Stimulated activated CD8-positive, alpha-beta memory T cell treated with anti-CD3 and anti-CD28 coated beads, Interleukin-7, amount 100 ng/mL, for 1 hour (primary cell): ENCODE measurements at places on chromosomes 16 and 17.
A peak's percentile ranks its signal among the peaks of the same experiment; 100 is the strongest.

- DNase-seq = no peak
Observed at GRCh38 chr17:41793784-41794539, 7.5 kb upstream of the JUP start.

GRCh38 chr17:6666557-6666956 is 15.0 kb downstream of the C17orf100 start:
- no peak for DNase-seq

DNA sequence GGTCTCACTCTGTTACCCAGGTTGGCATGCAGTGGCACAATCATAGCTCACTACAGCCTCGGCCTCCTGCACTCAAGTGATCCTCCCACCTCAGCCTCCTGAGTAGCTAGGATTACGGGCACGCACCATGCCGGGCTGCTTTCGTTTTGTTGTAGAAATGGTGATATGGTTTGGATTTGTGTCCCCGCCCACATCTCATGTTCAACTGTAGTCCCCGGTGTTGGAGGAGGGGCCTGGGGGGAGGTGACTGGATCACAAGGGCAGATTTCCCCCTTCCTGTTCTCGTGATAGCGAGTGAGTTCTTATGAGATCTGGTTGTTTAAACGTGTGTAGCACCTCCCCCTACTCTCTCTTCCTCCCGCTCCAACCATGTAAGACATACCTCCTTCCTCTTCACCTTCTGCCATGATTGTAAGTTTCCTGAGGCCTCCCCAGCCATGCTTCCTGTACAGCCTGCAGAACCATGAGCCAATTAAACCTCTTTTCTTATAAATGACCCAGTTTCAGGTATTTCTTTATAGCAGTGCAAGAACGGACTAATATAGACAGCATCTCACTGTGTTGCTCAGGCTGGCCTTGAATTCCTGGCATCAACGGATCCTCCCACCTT is 6.0 kb downstream of the PDZD9 start:
- DNase-seq = no peak

DNA sequence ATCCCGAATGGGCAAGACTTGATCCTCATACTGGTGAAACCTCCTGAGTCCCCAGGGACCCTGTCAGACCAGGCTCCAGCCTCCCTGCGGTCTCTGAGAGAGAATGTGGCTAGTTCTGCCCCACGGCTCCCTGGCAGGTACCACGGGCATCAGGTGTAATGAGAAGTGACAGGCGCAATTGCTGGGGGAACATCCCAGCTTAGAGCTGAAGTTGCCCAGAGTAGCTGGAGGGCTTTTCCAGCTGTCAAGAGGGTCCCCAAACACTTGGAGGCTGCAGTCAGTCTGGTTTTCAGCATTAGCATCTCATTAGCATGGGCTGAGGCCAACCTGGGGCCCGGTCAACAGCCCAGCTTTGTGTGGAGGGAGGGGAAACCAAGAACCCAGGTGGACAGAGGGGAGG is 100.0 kb upstream of the TMEM132E start:
- DNase-seq = no peak

DNA sequence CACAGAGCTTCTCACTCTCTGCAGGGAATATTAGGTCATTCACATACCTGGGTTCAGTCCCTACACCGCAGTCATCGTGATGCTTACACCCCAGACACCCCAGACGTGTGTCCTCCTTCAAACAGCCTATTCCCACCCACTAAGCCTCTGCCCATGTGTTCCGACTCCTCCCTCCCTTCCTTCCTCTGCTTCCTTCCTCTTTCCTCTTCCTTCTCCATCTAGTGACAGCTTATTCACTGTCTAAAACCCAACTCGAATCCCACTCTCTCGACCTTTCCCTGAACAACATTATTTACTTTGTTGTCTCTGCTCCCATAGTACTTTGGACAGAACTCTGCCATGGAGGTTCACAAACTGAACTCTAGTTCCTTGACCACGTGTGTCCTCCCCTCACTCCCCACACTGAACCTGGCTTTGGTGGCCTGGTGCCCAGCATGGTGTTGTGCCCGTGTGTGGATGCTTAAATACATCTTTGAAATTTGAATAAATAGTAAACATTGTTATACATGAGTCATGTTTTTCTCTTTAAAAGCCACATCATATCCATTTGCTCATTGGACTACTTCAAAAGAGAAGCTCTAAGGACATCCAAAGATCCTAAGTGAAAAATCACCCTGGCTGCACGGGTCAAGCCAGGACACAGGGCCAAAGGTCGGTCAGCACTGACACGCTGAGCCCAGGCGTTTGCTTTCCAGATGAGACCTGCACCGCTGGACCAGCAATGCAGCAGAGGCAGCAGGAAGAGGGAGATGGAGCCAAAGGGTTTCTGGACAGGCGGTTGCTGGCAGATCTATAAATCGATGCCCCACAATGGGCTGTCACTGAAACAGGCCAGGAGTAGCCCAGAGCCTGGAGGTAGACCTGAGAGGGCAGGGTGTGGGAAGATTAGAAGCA is 14.1 kb upstream of the G6PC1 start:
- DNase-seq = no peak

DNA sequence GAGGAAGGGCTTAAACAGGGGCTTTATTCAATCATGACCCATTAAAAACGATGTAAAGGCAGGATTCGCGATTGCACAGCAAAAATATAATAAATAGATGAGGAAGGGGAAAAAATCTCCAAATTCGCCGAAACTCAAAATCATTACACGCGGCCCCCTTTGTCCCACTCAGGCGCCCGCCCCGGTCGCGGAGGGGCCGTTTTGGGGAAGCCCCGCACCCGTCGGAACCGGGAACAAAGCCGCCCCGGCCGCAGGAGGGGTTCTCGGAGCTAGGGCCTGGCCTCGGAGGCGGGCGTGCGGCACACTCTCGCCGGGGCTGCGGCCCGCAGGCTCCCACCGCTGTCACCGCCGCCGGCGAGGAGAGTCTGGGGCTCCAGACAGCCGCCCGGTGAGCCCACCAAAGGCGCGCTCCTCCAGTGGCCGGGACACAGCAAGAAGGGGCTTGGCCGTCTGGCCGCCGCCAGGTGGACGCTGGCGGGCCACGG is 521 bp downstream of the C16orf87 start:
- peak; percentile 15 for DNase-seq

GRCh38 chr16:23676924-23677480 is 1.7 kb upstream of the PLK1 start:
- no peak for DNase-seq

GRCh38 chr17:42681976-42682721 is at the start of gene CNTNAP1:
TSS of gene CNTNAP1 (plus strand) at chr17:42682531. CDS start at chr17:42682830, 299 bp downstream.
- DNase-seq = no peak

DNA sequence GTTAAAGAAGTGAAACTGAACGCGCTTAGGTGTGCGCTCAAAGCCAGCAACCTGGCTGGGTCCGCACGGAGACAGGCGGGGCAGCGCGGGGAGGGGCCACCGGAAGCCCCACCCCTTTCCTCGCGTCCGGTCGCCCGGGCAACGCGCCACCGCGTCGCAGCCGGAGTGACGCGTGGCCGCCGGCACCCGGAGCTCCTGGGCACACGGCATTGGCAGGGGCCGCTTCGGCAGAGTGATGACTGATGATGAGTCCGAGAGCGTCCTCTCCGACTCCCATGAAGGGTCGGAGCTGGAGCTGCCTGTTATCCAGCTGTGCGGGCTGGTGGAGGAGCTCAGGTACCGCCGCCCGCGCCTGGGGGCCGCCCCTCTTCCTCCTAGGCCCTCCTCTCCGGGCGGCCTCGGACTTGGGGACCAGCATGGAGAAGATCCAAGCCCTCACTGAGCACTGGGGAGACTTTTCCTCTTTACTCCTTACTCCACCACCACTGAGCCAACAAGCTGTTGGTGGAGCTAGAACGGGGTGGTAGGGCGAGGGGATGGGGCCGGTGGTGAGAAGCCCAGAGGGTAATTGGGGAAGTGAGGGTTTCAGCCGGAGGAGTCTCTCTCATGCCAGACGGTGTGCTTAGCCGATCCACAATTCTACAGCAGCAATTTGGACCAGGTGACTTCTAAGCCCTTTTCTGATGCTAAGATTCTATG is 44.9 kb downstream of the PRSS54 start:
- peak; percentile 65 for DNase-seq

- DNase-seq = no peak
Observed at GRCh38 chr16:17998550-17998949, 338.0 kb downstream of the NPIPA8 start.

GRCh38 chr16:55062442-55062841 is 131.8 kb downstream of the IRX5 start:
- no peak for DNase-seq

GRCh38 chr16:79092846-79093245 is 507.7 kb downstream of the MAF start:
- DNase-seq = no peak

DNA sequence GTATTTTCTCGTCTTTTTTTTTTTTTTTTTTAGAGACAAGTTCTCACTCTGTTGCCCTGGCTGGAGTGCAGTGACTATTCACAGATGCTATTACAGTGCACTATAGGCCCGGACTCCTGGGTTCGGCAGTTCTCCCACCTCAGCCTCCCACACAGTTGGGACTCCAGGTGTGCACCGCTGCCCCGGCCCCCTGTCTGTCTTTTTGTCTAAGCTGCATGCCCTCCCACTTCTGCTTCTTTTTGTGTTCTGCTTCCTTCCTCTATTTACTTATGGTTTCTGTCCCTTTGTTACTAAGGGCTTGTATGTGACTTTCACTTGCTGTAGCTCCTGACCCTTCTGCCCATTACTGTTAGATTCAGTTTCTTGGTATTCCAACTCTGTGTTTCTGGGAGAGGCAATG is 20.5 kb downstream of the SLC7A6 start:
- no peak for DNase-seq

GRCh38 chr16:58614860-58615259 is 14.8 kb downstream of the CNOT1 start:
- no peak for DNase-seq

GRCh38 chr16:78091419-78091818 is 8.0 kb upstream of the WWOX start:
- no peak for DNase-seq

- DNase-seq = no peak
Observed at GRCh38 chr17:28405632-28406472, at the start of gene SLC46A1. TSS of gene SLC46A1 (minus strand) at chr17:28406212. CDS start at chr17:28406114, 98 bp downstream.

DNA sequence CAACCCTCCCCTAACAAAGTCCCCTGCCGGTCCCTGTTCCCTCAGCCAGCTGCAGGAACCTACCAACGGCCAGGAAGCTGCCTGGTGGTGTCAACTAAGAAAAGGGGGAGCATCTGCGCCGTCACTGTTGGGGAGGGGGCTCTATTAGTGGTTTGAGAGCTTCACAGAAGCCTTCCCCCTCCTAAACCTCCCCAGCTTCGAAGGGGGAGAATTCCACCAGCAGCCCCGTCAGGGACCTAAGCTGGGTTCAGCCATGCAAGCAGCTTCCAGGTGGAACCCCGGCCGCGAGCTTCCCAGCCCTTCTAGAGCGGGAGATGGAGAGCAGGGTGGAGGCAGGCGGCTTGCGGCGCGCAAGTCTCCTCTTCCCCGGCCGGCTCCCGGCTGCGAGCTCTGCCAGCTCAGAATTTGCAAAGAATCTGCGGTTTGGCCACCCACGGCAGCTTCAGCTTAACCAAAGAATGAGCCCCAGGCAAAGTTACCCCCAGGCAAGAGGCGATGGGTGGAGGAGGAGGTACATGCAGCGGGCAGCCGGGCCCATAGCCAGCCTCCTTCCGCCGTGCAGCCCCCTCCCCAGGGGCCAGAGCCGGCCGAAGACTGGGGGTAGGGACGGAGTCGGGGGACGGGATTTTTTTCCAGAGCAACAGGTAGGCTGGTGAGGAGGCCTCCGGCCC is 33.7 kb downstream of the DDX19A start:
- DNase-seq = peak; percentile 36

- no peak for DNase-seq
Observed at GRCh38 chr17:16952401-16952800, 19.5 kb downstream of the TNFRSF13B start.

DNA sequence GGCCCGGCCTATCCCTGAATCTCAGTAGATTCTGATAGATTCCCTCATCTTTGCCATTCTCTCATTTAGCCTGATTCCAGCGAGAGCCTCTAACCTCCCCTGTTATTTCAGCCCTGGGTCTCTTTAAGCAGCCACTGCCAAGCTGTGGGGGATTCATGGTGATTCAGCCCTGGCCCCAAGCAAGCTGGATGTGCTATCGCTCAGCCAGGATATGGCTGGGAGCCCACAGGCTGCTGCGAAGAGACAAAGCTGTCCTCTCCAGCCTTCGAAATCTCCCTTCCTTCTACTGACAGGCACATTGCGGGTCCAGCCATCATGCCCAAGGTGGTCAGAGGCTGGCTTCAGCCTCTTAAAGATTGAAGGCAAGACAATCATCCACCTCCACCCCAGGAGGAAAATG is 394.1 kb downstream of the SOX9 start:
- no peak for DNase-seq

DNA sequence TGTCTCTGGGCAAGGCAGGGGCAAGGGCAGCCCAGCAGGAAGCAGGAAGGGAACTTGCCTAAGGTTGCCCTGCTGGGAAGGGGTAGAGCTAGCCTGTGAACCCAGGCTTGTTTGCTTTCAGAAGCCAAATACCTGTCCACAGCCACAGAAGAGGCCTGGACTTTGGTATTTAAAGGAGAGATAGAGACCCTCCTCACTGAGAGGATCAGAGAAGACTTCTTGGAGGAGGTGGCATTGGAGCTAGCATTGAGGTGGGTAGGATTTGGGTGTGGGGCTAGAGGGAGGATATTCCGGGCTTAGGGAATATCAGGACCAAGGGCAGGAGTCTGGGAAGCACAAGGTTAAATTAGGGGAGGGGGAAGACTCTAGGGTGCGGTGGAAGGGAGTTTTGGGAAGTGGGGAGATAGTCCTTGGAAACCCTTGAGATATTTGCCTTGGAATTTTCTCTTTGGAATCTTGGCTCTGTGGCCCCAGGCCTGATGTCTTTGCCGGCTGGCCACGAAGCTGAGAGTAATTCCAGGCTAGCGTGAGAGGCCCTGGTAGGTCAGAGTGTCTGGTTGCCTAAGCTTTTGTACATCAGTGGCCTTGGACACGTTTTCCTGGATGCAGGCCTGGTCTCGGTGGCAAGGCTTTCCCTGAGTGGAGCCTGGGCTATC is 13.1 kb upstream of the ETV4 start:
- DNase-seq = no peak

GRCh38 chr17:57586196-57586740 is 158.8 kb downstream of the CCDC182 start:
- DNase-seq = no peak

GRCh38 chr16:22346483-22346882 is 27.9 kb downstream of the CDR2 start:
- DNase-seq = no peak

- DNase-seq = no peak
Observed at GRCh38 chr16:48930951-48931553, 321.1 kb upstream of the N4BP1 start.

DNA sequence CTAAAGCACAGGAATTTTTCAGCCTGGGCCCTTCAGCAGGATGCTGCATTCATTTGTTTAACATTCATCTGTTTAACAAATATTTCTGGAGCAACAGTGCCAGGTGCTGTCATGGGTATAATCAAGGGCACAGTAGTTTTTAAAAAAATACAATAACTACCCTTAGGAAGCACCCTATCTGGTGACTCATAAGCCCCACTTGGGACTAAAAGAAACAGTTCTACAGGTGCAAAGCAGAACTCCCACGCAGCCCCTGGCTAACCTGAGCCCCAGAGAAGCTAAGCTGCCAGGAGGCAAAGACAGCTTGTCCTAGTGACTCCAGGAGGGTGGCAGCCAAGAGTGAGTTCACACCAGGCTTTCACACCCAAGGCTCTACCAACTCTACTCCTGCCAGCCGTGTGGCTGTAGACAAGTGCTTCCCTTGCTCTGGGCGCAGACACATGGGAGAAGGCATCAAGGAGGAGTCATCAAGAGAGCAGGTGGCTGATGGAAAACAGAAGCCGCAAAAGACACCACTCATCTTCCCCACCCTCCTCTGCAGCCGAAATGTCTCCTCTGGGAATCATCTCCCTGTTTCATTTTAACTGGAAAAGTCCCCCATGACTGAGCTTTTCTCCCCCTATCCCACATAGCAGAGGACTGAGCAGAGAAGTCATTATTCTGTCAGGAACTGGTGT is 14.4 kb downstream of the CUEDC1 start:
- DNase-seq = no peak
